Erythroblast (primary cell): ENCODE measurements at places on chromosomes 3 and 15.

DNA sequence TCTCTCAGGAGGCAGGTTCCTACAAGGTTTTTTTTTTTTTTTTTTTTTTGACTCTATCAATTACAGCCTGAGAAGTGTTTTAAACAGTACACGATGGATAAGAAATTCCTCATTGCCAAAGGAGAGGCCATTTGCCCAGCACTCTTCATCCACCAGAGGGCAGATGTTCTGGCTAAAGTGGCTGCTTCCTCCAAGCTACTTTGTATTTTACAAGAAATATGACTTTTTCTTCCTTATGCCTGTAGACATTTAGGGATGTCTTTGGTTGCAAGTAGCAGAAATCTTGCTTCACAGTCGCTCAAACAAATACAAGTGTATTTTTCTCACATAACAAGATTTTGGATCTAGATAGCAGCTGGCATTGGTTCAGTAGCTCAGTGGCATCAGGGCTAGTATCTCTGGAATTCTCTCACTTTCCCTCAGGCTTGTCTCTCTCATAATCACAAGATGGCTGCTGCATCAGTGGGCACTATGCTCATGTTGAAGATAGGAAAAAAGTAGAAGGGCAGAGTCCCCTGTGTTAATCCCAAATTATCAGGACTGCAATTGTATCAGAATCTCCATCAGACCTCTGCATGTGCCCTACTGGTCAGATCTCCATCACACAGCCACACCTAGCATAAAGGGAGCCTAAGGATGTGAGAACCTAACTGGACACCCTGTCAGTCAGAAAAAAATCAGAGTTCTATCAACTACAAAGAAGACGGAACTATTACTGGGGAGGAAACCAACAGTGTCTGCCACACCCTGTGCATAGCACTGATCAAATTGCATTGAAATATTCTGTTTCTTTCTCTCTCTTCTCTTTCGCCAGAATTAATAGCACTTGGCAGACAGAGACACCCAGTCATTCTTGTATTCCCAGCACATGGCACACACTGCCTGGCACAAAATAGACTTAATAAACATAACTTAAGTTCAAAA, 138.9 kb upstream of the COL8A1 start:
- DNase-seq: peak; percentile 48

GRCh38 chr3:20394243-20394642, 208.2 kb upstream of the SGO1 start:
- DNase-seq: peak; percentile 59

DNA sequence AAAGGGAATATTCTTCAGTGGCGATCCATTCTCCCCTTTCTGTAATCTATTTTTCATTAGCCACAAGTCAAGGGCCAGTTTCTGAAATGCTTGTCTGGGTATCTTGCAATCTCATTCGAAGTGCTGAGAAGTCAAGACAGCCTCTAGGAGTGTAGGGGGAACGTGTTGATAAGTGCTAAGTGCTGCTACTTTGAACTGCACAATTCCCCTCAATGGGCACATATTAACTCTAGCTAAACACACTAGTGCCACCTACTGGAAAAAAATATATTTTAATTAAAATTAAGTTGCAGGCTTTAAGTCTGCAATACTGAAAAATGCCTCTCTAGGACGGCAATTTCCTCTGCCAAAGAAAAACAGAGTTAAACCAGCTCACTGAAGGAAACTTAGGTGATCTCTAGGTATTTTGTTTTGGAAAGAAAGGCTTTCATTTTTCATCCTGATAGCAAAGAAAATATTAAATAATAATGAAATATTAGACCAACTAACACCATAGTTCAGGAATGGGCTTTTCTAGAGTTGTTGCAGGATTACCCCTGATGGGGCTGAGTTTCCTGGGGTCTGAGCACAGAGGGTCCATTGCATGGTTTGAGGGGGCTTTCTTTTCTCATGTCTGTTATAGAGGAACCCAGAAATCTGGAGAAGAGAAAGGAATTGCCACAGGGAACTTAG, 181.9 kb upstream of the KBTBD8 start:
- DNase-seq: peak; percentile 53

GRCh38 chr3:148962513-148962912, 28.8 kb upstream of the GYG1 start:
- peak; percentile 18 for DNase-seq

DNA sequence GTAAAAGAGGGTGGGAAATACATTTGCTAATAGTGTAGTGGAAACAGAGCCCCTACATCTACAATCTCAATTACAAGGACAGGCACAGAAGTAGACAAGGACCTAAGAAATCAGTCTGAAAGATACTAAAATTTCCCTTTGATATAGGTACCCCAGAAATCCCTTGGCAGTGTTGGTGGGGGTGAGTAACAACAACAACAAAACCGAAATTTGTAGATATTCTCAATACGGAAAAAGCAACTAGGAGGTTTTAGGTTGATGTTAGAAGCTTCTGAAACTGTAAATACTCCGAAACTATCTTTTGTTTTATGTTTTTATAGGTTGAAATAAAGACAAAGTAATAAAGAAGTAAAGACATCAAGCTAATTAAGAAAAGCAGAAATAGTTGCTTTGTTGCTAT, 323.1 kb upstream of the CBLB start:
- no peak for DNase-seq
